ENCODE measurements at places on chromosomes 13 and 19. TPM values are rescaled to one million over a fixed set of nuclear protein-coding genes. Genes with fewer than 3 reads are reported as not detected.

Gene TYROBP
- not detected for total RNA-seq

Gene METTL21C
- not detected for total RNA-seq

Gene TPTE2
- total RNA-seq, result not detected

Gene ZNF578
- total RNA-seq, result 4.2 TPM

Gene RDH8
- not detected for total RNA-seq

Gene CACNA1A
- total RNA-seq, result 3.6 TPM

Gene TNFSF13B
- 8.1 TPM for total RNA-seq

Gene DHDH
- not detected for total RNA-seq

Gene SOHLH2
- total RNA-seq, result 0.72 TPM

Gene CATSPERD
- not detected for total RNA-seq

Gene ERFL
- not detected for total RNA-seq

Gene ABHD8
- 12.0 TPM for total RNA-seq

Gene C1QTNF9B
- total RNA-seq, result not detected

Data from placental pericyte (primary cell).